ENCODE measurements at places on chromosomes 5 and 9.
A peak's percentile ranks its signal among the peaks of the same experiment; 100 is the strongest.

DNA sequence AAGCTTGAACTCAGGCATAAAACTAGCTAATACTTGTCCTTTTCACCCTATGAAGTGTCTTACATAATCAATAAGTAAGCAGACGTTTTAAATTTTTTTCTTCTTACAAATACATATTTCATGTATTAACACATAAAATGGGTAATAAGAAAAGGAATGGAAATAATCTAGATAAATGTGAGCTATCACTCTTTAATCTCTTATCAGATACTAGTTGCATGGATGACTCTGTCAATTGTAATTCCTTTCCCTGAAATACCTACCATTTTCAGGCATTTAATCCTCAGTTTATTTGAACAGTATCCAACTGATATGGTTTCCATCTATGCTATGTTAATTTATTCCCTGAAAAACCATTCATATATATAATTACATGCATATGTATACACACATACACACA is 166.0 kb upstream of the RGS7BP start:
- no peak overlapping the region for H3K27ac ChIP-seq
- no peaks in the 10 kb centered on the region for H3K4me1 ChIP-seq
- no peaks in the 10 kb centered on the region for H3K36me3 ChIP-seq

GRCh38 chr5:141783947-141784296 is 94.3 kb downstream of the PCDH1 start:
- peaks cover 7% of the 10 kb centered on the region for H3K36me3 ChIP-seq
- H3K27ac ChIP-seq: peak overlapping the region; percentile 4
- no peak overlapping the region for H3K4me3 ChIP-seq
- no peak for DNase-seq
- H3K4me1 ChIP-seq: peaks cover 54% of the 10 kb centered on the region
- peaks cover 15% of the 10 kb centered on the region for H3K27me3 ChIP-seq

DNA sequence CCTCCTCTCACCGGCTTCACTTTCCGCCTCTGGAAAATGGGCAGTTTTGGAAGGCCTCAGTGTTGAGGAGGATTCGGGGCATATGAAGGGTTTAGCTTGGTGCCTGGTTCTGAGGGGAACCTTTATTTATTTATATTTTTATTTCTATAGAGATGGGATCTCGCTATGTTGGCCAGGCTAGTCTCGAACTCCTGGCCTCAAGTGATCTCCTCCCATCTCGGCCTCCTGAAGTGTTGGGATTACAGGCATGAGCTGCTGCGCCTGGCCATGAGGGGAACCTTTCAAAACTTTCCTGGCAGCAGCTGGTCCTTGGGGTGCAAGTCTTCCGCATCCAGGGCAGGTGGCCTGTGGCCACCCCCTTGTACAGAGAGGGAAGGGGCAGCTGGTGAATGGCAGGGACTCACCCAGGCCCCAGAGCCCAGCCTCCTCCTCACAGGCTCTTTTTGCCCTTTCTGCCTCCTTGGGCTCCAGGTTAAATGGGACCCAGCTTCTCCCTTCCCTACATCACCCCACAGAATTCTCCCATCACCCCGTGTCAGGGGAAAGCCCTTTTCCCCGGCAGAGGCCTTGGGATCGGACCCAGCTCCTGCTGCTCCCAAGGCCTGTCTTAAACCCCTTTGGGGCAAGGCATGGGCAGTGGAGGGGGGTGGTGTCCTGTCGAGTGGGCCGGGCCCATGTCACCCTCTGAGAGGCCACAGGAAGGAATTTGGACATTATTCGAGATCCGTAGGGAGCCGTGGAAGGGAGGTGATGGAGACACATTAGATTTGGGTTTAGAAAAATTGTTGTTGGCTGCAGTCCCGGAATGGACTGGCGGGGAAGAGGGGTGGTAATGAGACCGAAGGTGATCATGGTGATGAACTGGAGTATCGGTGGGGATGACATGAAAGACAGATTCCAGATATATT is 5.9 kb downstream of the NCS1 start:
- H3K36me3 ChIP-seq: peaks cover 6% of the 10 kb centered on the region
- H3K27me3 ChIP-seq: no peaks in the 10 kb centered on the region
- H3K4me3 ChIP-seq: no peak overlapping the region
- H3K27ac ChIP-seq: no peak overlapping the region

DNA sequence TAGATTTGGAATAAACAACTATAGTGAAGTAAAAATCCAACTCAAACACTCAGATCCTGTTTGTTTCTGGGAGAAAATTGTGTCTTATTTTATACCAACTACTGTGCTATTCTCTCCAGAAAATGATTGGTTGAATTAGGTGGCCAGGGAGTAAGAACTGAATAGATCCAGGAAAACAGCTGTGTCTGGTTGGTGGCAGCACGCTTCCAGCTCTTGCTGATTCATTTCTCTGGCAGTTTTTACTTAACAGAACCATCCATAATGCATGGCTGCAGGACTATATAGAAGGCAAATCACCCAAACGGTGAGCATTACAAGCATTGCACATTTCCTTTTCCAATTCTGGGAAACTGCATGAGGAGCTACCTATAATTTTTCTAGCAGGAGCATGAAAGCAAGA is 29.5 kb downstream of the DMAC1 start:
- no peaks in the 10 kb centered on the region for H3K4me1 ChIP-seq
- no peak overlapping the region for H3K4me3 ChIP-seq
- H3K27me3 ChIP-seq: no peaks in the 10 kb centered on the region

GRCh38 chr5:159489779-159490178 is 159.5 kb upstream of the IL12B start:
- H3K36me3 ChIP-seq: no peaks in the 10 kb centered on the region
- peaks cover 10% of the 10 kb centered on the region for H3K4me1 ChIP-seq
- peaks cover 9% of the 10 kb centered on the region for H3K27me3 ChIP-seq

DNA sequence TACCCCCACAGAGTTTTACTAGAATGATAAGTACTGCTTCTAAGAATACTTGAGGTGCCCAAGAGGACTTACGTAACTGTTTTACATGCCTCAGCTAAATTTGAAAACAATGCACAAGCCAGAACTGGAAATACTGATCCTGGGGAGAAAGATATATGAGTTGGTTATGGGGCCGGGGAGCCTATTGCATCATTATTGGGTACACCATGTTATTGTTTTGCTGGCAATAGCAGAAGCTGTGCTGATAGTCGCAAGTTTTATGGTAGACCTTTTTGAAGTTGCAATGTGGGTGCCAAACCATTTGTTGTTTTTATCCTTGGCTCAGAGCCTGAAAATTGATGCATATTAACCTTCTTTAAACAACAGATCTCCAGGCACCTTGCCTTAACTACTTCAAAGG is 108.4 kb upstream of the DHFR start:
- no peaks in the 10 kb centered on the region for H3K36me3 ChIP-seq
- no peaks in the 10 kb centered on the region for H3K27me3 ChIP-seq

DNA sequence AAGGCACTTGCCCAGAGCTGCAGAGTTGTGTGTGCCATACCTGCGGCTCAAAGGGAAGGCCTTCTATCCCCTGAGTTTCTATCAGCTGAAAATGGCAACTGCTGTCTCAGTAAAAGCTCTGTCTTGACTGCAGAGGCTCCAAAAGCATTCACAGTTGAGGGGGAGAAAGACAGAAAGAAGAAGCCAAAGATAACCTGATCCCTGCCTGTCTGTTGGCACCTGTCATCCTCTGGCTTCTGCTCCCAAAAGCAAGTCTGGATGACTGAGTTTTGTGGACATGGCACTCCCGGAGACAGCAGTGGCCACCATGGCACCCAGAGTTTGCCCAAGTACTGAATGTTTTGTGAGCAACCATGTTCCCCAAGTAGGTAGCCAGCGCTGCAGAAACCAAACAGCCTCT is 176.6 kb downstream of the NR3C1 start:
- H3K27me3 ChIP-seq: no peaks in the 10 kb centered on the region
- H3K4me1 ChIP-seq: peaks cover 26% of the 10 kb centered on the region
- no peak for DNase-seq
- no peak overlapping the region for H3K27ac ChIP-seq

DNA sequence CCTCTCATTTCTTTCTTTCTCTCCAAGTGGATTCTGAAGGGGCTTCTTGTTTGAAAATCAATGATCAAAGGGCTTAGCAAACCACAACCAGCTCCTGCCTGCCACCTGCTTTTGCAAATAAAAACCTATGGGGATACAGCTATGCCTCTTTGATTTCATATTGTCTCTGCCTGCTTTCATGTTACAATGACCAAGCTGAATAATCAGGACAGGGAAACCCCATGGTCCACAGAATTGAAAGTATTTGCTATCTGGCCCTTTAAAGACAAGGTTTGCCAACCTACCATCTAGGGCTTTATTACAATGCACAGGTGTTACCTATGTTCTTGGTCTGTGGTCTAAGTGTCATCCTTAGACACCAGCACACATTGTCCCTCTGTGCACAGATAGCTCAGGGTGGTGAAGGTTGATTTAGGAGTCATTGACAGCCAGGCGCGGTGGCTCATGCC is 28.8 kb upstream of the PLIN2 start:
- no peaks in the 10 kb centered on the region for H3K27me3 ChIP-seq
- no peak overlapping the region for H3K4me3 ChIP-seq
- no peaks in the 10 kb centered on the region for H3K36me3 ChIP-seq
- H3K4me1 ChIP-seq: peaks cover 22% of the 10 kb centered on the region
- no peak for DNase-seq

GRCh38 chr5:160167624-160168165 is 48.4 kb upstream of the PWWP2A start:
- H3K4me1 ChIP-seq: peaks cover 46% of the 10 kb centered on the region
- H3K4me3 ChIP-seq: no peak overlapping the region
- DNase-seq: no peak
- peaks cover 11% of the 10 kb centered on the region for H3K36me3 ChIP-seq
- H3K27me3 ChIP-seq: no peaks in the 10 kb centered on the region

DNA sequence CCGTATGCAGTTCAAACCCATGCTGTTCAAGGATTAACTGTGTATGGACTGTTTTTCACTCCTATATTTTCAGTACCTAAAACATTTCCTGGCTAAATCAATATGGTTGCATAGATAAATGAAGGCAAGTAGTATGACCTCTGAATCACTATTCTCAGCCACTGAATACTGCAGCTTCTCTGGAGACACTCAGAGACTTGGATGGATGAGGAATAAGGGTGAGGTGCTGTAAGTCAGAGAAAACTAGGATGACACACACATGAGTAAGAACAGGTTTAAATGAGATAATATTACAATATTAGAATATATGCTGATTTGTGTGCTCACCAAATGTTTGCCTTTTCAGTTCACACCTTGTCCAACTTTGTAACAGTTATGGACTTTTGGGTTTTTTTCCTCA is 26.0 kb upstream of the ANXA1 start:
- peaks cover 34% of the 10 kb centered on the region for H3K4me1 ChIP-seq
- no peaks in the 10 kb centered on the region for H3K36me3 ChIP-seq
- H3K4me3 ChIP-seq: no peak overlapping the region
- H3K27ac ChIP-seq: no peak overlapping the region
- no peaks in the 10 kb centered on the region for H3K27me3 ChIP-seq
